ENCODE measurements at places on chromosomes 16 and 17.

DNA sequence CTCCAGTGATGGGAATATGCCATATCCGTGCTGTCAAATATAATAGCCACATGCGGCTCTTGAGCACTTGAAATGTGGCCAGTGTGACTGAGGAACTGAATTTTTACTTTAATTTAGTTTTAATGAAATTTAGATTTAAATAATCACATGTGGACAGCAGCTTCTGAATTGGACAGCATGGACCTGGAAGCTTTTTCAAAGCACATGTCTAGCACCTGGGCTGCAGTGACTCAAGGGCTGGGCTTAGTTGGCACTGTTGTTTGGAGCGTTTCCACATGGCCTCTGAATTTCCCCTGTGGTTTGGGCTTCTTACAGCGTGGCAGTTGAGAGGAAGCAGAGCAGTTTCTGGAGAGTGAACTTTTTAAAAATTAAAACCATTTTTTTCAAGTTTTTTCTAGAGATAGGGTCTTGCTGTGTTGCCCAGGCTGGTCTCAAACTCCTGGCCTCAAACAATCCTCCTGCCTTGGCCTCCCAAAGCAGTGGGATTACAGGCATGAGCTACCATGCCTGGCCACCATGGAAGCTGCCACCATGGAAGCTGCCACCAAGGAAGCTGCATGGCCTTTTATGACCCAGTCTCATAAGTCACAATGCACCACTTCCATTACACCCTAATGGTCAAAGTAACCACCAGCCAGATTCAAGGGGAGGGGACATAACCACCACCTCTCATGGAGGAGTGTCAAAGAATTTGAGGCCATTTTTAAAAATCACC is 6.7 kb upstream of the TOB1 start:
- H3K4me1 ChIP-seq, result peaks cover 8% of the 10 kb centered on the region
- no peak for DNase-seq
- no peak overlapping the region for H3K4me3 ChIP-seq
- no peaks in the 10 kb centered on the region for H3K36me3 ChIP-seq
- no peak overlapping the region for H3K27ac ChIP-seq

- no peaks in the 10 kb centered on the region for H3K4me1 ChIP-seq
- no peak for DNase-seq
- H3K27ac ChIP-seq, result no peak overlapping the region
- H3K27me3 ChIP-seq, result peaks cover 17% of the 10 kb centered on the region
- no peak overlapping the region for H3K4me3 ChIP-seq
- H3K36me3 ChIP-seq, result no peaks in the 10 kb centered on the region
Observed at GRCh38 chr17:79155701-79156100, 81.1 kb downstream of the ENGASE start.

GRCh38 chr16:12535535-12536411 is 267.9 kb downstream of the CPPED1 start:
- H3K36me3 ChIP-seq, result no peaks in the 10 kb centered on the region
- H3K4me1 ChIP-seq, result no peaks in the 10 kb centered on the region
- no peak overlapping the region for H3K27ac ChIP-seq
- H3K27me3 ChIP-seq, result 0 out of 2 replicates have a peak, but pooled peaks cover under 1% of the 10 kb centered on the region
- no peak overlapping the region for H3K4me3 ChIP-seq
- no peak for DNase-seq

DNA sequence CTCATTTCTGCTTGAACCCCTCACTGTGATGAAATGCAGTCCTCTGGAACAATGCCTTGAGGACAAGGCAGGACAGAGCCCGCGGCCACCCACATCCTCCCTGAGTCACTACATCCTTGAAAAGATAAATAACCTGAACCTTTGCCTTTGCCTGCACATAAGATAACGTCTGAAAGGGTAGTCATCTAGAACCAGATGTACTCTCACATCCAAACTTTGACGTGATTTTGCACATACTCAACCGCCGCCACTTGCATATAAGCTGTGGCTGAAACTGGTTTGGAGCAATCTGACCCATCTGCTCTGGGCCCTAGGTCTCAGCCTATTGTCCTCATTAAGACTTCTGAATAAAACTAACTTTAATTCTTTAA is 252.1 kb downstream of the PHKB start:
- no peaks in the 10 kb centered on the region for H3K4me1 ChIP-seq
- DNase-seq, result no peak
- no peak overlapping the region for H3K4me3 ChIP-seq
- no peak overlapping the region for H3K27ac ChIP-seq

- H3K27ac ChIP-seq, result peak within 1 kb of the TSS; percentile 83
- H3K4me3 ChIP-seq, result peak within 1 kb of the TSS; percentile 82
- no peak for DNase-seq
Observed at GRCh38 chr16:67936124-67936879, at the start of gene PSMB10. TSS of gene PSMB10 (minus strand) at chr16:67936850. CDS start at chr16:67936749, 101 bp downstream.

DNA sequence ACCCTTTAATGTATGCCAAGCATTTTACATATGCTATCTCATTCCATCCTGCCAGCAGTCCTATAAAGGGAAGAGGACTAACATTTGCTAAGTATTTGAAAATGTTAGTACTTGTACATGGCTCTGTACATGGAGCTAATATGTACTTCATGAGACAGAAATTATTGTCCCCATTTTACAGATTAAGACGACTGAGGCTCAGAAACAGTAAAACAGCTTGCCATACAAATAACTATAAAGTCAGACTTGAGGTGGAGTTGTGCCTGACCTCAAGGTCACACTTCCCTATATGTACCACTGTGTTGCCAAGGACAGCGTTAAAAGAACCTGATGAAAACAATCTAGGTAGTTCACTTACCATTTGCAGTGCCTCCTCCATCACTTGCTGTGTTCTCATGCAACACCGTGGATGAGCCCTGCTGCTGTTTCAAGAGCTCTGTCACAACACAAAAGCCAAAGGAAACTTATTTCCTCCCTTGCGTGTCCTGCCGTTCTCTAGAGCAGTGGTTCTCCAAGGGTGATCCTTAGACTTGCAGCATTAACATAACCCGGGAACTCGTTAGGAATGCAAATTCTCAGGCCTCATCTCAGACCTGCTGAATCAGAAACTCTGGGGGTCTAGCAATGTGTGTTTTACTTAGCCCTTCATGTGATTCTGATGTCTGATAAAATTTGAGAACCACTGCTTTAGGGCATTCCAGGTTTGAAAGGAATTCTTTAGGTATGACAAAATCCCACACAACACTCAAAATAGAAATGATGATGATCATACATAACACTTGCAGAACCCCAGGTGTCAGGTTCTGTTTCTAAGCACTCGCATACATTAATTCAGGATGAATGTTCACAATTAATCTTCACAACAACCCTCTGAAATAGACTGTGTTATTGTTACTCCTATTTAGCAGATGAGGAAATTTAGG is 51.2 kb upstream of the MTMR4 start:
- DNase-seq, result no peak
- no peak overlapping the region for H3K27ac ChIP-seq
- H3K4me1 ChIP-seq, result 0 out of 2 replicates have a peak, but pooled peaks cover 6% of the 10 kb centered on the region
- no peak overlapping the region for H3K4me3 ChIP-seq
- H3K36me3 ChIP-seq, result no peaks in the 10 kb centered on the region
- H3K27me3 ChIP-seq, result no peaks in the 10 kb centered on the region

Measured in HCT116 (cell line).